ENCODE measurements at places on chromosomes 7 and 10. TPM values are rescaled to one million over a fixed set of nuclear protein-coding genes. Genes with fewer than 3 reads are reported as not detected.

DNA sequence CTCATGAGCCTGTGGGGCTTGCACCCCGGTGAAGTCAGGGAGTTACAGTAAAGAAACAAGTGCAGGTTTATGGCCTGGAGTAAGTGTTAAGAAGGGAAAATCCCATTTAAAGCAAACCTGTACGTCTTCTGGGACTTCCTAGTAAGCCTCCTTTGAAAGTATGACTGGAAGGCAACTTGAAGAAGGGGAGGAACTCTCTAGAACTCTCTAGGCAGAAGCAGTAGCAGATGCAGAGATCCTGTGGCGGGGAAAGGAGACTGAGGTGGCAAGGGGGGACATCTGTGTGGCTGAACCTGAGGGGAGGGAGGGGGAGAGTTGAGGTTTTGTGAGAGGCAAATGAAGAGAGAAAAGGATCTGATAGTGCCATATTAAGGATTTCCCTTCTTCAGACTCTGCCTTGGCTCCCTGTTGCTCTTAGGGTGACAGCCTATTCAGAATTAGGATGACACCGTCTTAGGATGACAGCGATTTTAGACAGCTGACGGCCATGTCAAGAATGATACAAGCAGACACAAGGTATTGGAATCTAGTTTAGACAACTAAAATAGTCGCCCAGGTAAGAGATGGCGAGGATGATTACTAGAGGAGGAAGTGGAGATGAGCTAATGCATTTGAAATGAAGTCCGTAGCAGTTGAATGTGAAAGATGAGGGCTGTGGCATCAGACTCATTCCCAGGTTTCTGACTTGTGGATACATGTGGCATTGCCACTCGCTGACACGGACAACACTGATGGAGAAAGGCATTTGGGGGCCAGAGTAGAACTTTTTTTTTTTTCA lies 29.0 kb downstream of the CUL1 start:
- H3K36me3 ChIP-seq = peaks cover 21% of the 10 kb centered on the region
- H3K4me3 ChIP-seq = no peak overlapping the region
- no peaks in the 10 kb centered on the region for H3K4me1 ChIP-seq
- H3K27ac ChIP-seq = no peak overlapping the region
- no peak for DNase-seq
- H3K27me3 ChIP-seq = no peaks in the 10 kb centered on the region

- H3K36me3 ChIP-seq = no peaks in the 10 kb centered on the region
- H3K27ac ChIP-seq = peak overlapping the region; percentile 26
- peaks cover 10% of the 10 kb centered on the region for H3K4me1 ChIP-seq
- H3K27me3 ChIP-seq = no peaks in the 10 kb centered on the region
- peak; percentile 50 for DNase-seq
- H3K4me3 ChIP-seq = peak overlapping the region; percentile 81
These were observed 500 bp downstream of the CUL1 start for GRCh38 chr7:148699024-148699781.

- H3K27me3 ChIP-seq = no peaks in the 10 kb centered on the region
- no peak for DNase-seq
- no peak overlapping the region for H3K4me3 ChIP-seq
- H3K4me1 ChIP-seq = peaks cover 13% of the 10 kb centered on the region
- peaks cover 15% of the 10 kb centered on the region for H3K36me3 ChIP-seq
These were observed 38.0 kb downstream of the R3HCC1L start for GRCh38 chr10:98172495-98172894.

- no peaks in the 10 kb centered on the region for H3K36me3 ChIP-seq
- no peak for DNase-seq
- no peak overlapping the region for H3K27ac ChIP-seq
These were observed 2.2 kb downstream of the IKZF1 start for GRCh38 chr7:50306494-50307367.

DNA sequence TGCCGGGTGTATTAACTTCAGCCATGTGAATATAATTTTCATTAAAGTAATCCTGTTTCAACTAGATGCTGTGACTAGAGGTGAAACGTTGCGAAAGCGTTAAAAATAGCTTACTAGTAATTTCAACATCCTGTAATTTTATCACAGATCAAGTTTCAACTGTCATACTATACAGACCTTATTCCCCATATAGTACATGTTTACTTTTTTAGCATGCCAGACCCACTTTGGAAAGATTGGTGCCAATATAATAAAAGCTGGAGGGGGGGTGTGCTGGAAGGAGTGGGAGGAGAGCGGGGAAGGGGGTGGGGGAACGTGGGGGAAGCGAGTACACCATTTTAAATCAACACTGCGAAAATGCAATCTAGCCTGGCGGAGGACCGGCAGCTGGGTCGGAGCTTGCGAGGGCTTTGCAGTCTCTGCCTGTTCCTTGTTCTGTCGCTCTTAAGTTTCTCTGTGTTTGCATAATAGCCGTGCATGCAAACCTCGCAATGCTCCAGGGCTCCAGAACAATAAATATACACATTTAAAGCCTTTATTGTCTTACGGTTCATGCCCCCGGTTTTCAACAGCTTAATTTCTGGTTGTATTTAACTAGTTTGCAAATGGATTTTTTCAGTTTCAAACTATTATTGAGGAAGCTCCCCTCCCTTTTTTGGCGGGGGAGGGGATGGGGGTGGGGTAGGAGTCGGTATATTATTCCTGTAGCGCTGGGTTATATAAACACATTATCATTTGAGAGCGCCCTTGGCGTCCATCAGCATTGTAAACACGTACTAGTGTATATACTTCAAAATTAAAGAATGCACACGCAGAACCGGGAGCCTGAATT lies 1.3 kb upstream of the ARID5B start:
- H3K36me3 ChIP-seq = no peaks in the 10 kb centered on the region
- H3K27me3 ChIP-seq = peaks cover 29% of the 10 kb centered on the region
- peak; percentile 29 for DNase-seq
- H3K27ac ChIP-seq = no peak overlapping the region

The FAM131B gene
- total RNA-seq = 18.5 TPM

The AVL9 gene
- 38.7 TPM for total RNA-seq

The BEND7 gene
- total RNA-seq = 11.6 TPM

The EBLN1 gene
- total RNA-seq = not detected

The NUTM2E gene
- not detected for total RNA-seq

The C7orf33 gene
- total RNA-seq = not detected

The STAG3 gene
- 3.1 TPM for total RNA-seq
